ENCODE measurements at places on chromosomes 4 and X.

DNA sequence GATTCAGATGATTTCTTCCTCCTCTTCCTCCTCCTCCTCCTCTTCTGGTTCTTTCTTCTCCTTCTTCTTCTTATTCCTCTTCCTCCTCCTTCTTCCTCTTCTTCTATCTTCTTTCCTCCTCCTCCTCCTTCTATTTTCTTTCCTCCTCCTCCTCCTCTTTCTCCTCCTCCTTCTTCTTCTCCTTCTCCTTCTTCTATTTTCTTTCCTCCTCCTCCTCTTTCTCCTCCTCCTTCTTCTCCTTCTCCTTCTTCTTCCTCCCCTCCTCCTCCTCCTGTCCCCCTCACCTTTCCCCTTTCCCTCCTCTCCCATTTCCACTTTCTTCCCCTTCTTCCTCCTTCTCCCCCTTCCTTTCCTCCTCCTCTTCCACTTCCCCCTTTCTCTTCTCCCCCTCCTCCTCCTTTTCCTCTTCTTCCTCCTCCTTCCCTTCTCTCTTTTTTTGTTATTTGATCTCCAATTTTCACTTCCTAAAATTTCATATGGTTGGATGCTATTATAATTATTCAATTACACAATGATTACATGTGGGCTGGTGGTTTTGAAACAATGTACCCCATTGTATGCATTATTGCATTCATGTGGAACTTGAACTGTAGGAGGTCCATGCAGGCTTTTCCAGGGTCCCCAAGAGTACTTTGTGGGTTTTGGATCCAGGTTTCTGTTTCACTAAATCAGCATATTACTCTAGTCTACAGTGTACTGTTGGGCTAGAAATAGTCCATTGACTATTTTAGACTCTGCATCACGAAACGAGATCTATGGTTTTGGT, 68.1 kb downstream of the SORBS2 start:
- no peak for DNase-seq

DNA sequence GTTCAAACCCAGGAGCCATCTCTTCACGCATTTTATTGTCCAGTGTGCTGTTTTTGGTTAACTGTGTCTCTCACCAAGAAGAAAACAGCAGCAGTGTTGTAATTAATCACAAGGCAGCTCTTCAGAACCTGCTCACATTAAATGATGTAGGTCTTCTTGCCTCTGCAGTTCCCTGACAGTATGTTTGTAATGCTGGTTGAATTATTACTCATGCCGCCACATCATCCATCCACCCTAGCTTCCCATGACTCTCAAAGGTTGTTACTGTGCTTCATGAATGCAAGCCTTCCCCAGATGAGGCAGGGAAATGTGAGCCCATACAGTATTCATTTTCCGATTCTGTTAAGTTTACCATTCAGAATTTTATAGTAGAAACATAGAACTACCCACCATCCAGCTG, 17.4 kb downstream of the TLR10 start:
- DNase-seq, result no peak

DNA sequence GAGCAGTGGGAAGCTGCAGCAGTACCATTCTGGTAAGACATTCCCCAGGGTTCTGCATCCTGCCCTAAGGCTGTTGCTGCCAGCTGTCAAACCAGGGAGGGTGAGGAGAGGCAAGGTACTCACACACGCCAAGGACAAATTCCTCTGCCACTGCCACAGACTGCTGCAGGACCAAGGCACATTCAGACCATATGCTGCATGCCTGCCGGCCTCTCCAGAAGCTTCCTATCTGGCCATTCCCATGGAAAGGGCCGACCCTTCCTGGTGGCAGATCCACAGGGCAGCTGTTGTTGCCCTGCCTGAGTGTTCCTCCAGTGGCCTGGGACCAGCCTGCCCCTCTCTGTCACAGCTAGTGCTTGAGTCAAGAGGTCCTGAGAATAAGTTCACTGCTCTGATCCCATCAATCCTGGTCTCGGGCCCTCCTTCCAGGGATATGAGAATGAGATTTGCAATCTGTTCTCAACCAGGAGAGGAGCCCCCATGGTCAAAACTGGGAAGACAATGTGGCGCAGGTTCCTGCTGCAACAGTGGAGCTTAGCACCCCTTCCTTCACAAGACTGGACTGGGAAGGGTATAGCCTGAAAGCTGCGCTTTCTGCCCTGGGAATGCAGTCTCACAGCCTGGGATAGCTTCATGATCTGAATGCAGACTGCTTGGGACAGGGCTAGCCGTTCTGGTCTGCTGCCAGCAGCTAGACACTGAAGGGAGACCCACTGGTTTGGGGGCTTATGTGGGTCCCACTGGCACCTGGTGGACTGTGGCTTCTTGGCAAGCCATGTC, 342.5 kb upstream of the NDST3 start:
- no peak for DNase-seq

DNA sequence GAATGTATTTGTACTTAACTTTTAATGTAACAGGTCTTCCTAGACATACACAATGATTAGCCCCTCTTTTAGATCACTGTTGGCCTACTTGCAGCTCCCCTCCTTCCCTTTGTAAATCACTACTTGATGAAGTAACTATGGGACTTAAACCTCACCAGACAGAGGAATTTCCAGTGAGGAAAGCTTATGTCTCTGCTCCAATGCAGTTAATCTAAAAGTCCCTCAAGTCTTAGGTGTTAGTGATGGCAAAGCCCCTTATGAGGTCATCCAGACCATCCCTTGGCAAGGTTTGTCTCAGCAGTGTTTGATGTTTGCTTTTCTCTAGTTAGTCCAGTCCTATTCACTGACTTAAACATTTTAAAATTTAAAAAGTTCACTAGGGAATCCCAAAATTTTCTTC, 877.3 kb upstream of the INTU start:
- no peak for DNase-seq

DNA sequence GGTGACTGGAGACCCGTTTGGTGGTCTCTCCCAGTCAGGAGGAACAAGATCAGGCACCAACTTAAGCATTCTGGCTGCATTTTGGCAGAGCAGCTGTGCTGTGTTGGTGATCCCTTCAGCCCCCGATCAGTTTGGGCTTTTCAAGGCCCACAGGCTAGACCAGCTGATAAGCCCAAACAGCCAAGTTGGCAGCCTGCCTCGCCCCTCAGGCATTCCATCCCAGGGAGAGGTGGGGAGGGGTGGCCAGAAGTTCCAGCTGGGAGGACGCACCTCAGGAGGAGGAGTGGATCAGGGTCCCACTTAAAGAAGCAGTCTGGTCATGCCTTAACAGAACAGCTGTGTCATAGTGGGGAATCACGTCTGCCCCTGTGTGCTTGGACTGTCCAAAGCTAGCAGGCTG, 105.8 kb downstream of the CHIC1 start:
- DNase-seq, result no peak

- no peak for DNase-seq
Measured at GRCh38 chr4:75790024-75790423, 65.6 kb downstream of the USO1 start.

GRCh38 chr4:89509708-89510281, 202.2 kb upstream of the GPRIN3 start:
- no peak for DNase-seq

DNA sequence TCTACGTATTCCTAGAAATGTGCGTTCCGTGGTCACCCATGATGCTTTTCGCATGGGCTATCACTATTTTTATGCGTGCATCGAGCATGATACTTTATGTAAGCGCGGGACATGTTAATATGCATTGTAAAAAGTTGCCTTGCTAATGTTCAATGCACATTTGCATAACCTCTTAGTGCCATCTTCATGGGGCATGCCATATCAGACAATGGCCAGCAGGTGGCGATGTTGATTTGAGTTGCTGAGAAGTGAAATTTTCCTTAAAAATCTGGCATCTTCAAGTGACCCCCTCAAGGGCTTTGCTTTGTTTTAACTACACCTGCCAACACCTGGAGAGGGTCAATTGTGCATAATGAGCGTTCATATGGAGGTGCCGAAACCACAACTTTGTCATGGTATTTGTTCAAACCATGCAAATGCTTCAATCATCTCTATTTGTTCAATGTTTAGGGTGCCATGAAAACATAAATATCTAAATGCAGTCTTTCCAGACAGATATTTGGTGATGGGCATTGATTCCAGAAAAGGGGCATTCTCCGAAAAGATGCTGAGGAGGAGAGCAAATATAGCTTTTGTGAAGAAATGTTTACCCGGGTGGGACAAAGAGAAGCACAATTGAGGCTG, 833.9 kb upstream of the PRKX start:
- DNase-seq, result peak; percentile 10

- DNase-seq, result no peak
Measured at GRCh38 chr4:35491093-35491492, 753.2 kb downstream of the ARAP2 start.

DNA sequence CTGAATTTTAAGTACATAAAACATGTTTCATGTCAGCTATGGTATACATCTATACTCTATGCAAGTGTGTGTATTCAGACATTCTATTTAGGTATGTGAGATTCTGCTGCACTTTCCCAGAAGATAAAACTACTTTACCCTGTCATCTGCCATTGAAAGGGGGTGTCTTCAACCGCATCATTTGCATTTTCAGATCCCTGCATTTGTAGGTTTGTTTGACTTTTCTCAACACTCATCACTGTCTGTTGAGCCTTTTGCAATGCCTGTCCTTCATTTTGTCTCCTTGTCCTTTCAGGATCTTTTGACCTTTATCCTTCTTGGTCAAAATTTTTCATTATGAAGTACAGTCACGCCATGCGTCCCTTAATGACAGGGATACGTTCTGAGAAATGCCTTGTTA, 103.5 kb downstream of the TMA16 start:
- no peak for DNase-seq

- no peak for DNase-seq
Measured at GRCh38 chr4:61149278-61149677, 50.8 kb upstream of the ADGRL3 start.

DNA sequence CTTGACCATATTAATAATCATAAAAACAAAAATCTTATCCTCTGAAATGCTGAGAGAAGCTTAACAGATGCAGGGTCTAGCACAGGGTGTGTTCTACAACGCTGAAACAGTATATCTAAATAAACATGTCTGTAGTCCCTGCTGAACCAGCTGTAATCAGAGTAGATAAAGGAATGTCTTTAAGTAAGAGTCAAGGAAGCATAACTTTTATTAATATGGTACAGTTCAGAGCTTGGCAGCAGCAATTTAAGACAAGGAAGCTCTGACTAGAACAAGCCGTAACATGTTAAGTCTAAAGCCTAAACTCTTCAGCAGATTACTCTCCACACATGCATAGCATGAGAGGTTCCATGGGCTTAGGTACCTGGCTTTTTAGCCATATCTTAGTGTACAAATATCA, 36.1 kb downstream of the NFKB1 start:
- no peak for DNase-seq

- DNase-seq, result no peak
Measured at GRCh38 chr4:147823130-147823529, 91.2 kb downstream of the ARHGAP10 start.

GRCh38 chr4:35836596-35836995, 407.7 kb downstream of the ARAP2 start:
- no peak for DNase-seq

GRCh38 chrX:46994096-46994495, 81.9 kb downstream of the JADE3 start:
- DNase-seq, result peak; percentile 9

GRCh38 chr4:2794486-2795299, 1.8 kb downstream of the SH3BP2 start:
- no peak for DNase-seq

DNA sequence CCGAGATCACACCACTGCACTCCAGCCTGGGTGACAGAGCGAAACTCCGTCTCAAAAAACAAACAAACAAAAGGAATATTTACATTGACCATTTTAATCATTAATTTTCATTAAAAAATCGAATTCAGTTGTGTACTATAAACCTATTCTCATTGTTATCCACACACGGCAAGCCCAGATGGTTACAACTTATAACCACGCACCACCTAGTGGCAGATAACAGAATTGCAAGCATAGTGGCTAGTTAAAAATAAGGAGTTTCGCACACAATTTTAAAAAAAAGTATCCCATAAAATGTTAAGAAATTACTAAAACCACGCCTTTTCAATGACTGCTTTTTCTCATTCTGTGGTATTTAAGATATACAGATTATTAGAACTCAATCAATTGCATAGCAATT, 25.4 kb downstream of the MBNL3 start:
- DNase-seq, result no peak

DNA sequence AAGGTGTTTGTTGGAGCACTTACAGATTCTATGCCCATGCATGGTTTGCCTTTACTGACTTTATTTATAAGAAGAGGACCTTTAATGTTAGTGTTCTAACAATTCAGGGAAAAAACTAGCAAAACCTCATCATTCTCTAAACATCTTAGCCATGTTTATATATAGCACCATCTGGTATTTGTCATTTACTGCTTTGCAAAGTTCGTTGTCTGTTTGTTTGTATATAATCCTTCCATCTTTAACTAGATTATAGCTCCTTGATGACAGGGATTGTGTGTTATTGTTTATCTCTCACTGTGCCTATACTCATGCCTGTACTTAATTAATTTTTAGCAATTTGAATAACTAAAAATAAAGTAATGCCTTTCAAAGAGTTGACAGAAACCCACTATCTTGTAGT, 170.6 kb upstream of the PACRGL start:
- DNase-seq, result no peak

DNA sequence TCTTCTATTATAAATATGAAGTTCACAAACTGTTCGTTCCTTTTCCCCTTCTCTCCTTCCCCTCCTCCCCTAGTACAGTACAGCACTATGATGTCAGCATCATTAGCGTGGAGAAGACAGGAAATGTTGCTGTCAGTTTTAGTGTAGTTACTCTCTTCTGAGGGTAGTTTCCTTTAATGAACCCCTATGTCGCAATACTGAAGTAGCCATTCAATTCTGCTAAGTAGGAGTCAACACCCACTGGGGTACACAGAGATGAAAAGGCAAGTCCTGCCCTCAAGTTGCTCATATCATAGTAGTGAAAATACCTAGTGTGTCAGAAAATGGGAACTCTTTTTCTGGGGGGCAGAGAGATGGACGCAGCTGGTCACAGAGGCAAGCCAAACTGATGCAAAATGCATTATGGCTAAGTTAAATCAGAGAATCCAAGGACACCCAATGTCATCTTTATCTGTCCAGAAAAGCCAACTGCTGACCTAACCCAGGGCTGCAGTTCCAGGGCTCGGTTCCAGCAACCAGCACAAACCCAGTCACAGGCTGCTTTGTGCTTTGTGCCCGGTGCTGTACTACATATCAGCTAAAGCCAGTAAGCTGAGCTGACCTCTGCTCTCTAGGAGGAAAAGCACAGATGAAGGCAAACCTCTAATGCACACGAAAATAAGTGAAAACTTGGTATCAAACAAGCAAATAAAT, 31.5 kb downstream of the GRIA3 start:
- peak; percentile 2 for DNase-seq

GRCh38 chrX:13487731-13488505, 81.5 kb upstream of the EGFL6 start:
- DNase-seq, result peak; percentile 27

- no peak for DNase-seq
Measured at GRCh38 chr4:71300964-71301363, 37.9 kb upstream of the SLC4A4 start.

GRCh38 chr4:56662782-56663468, 18.2 kb downstream of the HOPX start:
- no peak for DNase-seq

- no peak for DNase-seq
Measured at GRCh38 chr4:171714791-171715454, 98.3 kb upstream of the GALNTL6 start.

- no peak for DNase-seq
Measured at GRCh38 chr4:13733817-13734216, 106.3 kb upstream of the BOD1L1 start.

Measured in frontal cortex (tissue), 4 donors.